Calu3 (cell line): ENCODE measurements at places on chromosomes 1 and 21. TPM values are rescaled to one million over a fixed set of nuclear protein-coding genes. Genes with fewer than 3 reads are reported as not detected.

DNA sequence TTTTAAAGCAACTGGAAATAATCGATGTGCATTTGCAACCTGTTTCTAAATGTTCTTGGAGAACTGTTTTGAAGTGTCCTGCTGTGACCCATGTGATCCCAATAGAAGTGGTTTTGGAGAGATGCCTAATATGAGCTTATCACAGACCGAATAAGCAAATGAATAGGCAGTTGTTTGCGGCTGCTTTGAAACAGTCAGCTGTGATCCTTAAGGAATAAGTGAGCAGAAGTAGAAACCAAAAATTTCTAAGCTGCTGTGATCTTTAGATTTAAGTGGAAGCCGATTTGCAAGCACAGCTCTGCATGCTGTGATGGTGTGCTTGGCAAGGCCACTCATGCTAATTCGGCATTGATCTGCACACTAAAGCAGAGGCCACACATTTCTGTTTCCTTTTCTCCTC, 329.5 kb upstream of the DUSP10 start:
- DNase-seq = no peak

The SYCP1 gene
- not detected in 2 replicates for total RNA-seq

The ZYG11A gene
- total RNA-seq = not detected in 2 replicates

- DNase-seq = no peak
Measured at GRCh38 chr1:66831529-66832239, 30.6 kb upstream of the INSL5 start.

GRCh38 chr1:240495601-240496000, 116.4 kb downstream of the GREM2 start:
- DNase-seq = no peak

GRCh38 chr1:113856401-113856790, 15.1 kb downstream of the PTPN22 start:
- no peak for DNase-seq

DNA sequence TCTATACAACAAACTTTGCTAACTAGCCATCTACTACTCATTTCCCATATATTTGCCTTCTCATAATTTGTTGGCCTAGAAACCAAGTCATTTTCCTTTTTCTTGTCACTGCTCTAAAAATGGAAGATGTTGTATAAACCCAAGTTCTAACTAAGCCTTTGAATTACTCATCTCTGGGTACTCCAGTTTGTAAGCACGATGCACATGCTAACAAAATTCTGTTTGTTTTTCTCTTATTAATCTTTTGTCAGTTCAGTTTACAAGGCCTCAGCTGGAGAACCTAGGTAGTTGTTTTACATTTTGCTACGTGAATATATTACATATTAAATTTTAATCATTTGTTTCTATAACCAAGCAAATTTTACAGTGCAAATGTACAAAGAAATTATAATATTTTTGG, 663.2 kb upstream of the RGS18 start:
- DNase-seq = no peak

The DSCAM gene
- total RNA-seq = not detected in 2 replicates
